ENCODE measurements at places on chromosomes 12 and 14.

DNA sequence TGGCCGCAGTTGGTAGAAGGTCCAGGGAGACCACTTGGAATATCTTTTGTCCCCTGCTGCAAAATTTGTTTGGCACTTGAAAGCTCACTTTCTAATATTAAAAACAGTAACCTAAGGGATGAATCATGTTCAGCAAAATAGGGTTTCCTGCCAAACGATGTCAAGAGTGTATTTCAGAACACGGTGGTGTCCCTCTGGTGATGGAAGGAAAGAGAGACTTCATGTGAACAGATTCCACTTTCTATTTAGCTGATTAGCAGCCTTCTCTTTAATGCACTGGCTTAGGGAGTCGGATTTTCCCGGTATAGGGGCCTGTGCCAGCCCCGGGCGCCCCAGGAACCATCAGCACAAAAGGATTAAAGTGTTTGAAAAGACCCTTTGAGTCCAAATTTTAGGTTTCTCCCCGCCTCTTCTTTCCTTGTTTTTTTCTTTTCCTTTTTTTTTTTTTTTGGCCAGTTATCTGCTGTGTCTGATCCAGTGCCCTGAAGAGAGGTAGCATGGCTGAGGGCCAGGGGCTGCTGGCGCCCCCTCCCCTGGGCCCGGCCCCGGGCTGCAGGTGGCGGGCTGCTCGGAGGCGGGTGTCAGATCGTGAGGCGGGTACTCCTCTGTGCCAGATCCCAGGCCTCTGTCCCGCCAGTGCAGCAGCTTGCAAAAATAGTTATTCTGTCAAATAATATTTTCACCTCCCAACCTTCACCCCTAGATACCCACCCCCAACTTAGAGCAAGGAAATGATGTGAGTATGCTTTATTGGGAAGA is 88.3 kb downstream of the TESC start:
- no peak for DNase-seq

DNA sequence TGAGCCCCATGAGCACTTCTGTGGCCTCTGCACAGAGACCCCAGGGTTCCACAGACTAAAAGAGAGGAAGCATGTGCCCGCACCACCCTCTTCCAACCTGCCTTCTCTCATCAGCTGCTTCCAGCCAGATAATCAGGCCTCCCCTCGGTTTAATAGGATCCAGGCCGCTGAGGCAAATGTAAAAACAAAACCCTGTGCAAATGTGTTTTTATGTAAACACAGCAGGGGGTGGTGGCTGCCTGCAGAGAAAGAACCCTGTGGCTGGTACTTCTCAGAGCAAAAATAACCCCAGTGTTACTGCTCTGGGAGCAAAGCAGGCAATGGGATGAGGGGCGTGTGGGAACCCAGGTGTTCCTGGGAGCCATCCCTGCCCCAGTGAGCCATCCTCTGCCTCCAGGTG is 46.2 kb downstream of the WSCD2 start:
- no peak for DNase-seq

DNA sequence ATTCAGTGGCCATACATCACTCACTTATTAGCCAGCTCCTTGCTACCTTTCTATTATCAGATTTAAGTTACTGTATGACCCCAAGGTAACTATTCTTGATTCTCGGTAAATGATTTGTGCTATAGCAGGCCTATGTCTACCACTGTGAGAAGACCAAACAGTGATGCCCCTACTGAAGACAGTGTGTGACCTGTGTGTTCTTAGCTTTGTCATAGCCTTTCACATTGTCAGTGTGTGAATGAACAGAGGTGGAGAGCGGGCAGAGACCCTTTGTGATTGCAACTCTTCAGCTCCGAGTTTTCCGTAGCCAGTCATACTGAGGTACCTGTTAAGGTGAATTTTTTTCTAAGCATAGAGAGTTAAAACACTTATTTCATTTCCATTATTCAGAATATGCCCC is 294.0 kb downstream of the LRFN5 start:
- DNase-seq: no peak

- no peak for DNase-seq
These were observed 76.1 kb downstream of the NUAK1 start for GRCh38 chr12:106062693-106063092.

DNA sequence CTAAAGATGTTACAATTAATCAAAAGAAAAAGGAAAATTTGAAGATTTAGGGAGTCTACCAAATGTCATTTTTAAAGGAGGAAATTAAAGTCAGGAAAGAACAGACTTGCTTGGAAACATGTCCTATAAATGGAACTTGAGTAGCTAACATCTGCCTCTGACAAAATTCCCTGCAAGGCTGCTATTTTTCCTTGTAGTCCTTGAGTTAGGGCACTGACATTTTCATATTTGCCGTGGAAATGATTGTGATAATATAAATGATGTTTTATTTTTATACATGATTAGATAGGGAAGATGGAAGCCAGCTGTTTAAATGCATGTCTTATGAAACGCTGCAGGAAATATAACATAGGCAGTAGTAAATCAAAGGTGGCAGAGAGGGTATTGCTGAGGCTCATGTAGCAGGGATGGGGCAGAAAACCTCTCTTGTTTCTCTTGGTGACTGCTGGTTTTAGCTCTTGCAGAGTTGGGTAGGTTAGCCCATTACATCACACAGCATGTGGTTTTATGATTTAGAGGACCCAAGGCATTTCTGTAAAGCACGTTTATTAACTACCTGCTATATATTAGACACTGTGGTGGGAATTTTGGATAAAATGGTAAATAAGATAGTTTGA is 21.7 kb downstream of the NUBPL start:
- no peak for DNase-seq

DNA sequence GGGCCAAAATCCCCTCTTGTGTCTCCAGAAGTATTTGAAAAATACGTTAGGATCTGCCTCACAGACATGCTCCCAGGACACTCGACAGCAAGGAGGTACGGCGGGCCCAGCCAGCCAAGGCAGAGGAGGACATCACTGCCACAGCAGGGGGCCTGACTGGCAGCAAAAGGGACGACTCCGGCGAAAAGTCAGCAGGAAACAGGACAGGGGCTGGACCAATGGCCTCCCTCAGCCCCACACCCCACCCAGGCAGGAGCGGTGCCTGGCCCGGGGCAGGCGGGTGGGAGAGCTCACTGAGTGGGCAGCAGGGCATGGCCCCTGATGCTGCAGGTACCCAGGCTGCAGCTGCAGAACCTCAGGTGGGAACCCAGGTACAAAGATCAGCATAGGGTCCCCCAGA is 17.8 kb downstream of the BRF1 start:
- DNase-seq: no peak

DNA sequence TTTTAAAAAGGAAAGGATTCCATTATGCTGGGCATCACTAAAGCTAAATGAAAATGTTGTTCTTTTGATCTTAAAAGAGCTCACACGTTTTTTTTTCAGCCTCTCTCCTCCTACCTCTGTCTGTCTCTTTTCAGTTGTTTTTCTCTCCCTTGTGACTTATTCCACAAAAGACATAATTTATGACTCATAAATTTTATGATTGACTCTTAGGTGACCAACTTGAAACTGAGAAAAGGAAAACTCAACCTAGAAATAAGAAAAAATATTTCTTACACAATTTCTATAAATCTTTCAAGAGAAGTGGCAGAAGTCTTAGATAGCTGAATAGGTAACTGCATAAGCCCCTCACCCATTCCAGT is 227.7 kb upstream of the DDHD1 start:
- no peak for DNase-seq

DNA sequence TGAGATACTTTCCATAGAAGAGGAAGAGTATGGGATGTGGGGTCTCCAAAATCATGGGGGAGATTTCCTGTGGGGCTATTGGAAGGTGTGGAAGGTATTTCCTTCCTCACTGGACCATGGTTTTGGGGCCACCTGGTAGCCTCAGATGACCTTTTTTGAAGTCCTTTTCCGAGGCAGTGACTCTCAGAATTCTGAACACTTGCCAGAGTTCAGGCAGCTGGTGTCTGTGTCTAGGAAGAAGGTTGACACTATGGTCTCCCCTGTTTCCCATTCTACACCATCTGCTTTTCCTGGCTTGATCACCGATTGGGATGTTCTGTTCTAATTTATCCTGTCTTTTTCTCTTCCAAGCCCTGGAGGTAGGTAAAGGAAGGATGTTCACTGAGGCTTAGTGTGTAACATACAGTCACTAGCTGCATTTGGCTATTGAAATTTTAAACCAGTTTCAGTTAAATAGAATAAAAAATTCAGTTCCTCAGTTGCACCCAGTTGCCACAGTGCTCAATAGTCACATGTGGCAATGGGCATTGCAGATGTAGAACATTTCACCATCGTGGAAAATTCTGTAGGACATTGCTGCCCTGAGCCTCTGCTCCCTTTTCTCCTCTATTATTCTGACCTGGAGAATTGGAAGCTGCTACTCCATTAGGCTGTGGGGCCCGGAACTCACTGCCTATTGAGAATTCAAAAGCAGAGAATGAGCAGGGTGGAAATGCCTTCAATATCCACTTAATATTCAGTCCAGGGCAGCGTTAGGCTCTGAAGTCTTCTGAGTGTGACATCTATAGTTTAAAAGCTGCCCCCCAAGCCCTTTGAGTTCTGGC is 11.0 kb upstream of the PLEKHG3 start:
- DNase-seq: no peak

DNA sequence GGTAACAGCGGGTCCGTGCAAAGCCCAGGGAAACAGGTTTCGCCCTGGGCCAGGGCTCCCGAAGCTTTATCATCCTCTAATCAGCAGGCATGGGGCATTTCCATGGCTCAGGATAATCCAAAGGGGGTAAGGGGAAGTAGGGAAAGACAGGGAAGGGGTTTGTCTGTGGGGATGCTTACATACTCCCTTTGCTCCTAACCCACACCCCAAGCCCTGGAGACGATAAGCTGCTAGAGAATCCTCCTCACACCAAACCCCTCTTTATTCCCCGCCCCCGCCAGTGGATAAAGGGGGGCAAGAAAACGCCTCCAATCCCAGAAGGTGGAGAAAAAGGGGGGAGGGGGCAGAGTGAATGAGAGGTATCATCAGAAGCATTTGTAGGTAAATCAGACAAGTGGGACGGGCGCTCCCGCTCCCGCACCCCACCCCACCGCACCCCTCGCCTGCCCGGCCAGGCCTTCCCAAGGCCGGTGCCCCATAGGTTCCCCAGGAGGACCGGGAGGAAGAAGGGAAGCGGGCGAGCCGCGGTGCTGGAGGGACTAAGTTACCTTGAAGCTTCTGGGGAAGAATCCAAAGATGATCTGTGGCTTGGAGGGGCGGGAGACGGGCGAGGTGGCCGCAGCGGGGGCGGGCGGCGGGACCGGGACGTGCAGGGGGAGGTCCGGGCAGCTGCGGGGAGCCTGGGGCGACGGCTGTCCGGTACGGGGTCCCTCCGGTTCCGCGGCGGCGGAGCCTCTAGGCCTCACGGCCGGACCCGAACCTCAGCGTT is 762 bp downstream of the PPP2R5E start:
- peak; percentile 33 for DNase-seq

GRCh38 chr14:105527826-105528585 is 1.6 kb downstream of the TMEM121 start:
- peak; percentile 70 for DNase-seq

DNA sequence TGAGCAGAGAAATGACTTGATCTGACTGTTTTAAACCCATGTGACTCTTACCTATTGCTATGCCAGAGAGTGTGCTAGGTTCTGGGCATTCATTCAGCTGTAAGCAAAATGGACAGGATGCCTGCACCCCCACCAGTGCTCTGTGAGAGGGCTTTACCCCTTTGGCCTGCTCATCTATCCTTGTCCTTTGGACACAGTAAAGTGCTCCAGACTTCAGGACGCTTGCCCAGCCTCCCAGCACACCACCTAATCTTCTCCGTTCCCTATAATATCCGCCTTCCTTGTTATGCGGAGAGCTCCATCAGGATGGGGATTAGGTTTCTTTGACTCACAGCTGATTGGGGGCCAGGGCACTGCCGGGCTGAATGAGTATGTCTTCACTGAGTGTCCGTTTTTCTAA is 4.4 kb upstream of the ZNF839 start:
- no peak for DNase-seq

- no peak for DNase-seq
These were observed 1.2 kb downstream of the KRT4 start for GRCh38 chr12:52812749-52813148.

DNA sequence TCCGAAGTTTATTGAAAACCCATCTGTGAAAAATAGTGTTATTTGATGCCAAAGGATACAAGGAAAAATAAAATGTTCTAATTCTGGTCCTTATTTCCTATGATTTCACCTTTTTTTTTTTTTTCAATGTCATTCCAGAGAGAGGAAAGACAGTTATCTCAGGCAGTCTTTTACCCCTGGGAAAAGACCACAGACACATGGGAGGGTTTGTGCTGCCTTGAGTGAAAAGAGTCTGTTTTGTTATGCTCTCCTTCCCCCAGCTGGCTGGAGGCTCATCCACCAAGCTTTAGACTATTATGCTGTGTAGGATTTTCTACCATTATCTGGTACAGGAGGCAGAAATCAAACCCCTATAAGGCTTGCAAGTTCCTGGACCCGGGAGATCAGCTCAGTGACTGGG is 151.8 kb downstream of the CRADD start:
- DNase-seq: no peak

DNA sequence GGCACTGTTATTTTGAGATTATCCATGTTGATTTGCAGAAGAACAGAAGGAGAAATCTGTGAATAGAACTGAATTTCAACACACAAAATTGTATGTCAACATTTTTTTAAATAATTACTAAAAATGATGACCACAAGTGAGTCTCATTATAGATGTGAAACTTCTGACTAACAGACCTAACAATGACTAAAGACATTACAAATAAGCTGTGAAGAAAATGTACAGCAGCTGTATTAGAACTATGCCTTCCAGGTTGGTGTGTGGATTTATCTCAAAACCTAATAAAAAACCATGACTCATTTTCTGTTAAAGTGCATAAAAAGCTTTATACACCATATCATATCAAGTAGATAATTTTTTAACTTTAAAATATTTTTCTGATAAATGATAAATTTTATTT is 22.5 kb upstream of the FOXG1 start:
- peak; percentile 77 for DNase-seq

- DNase-seq: no peak
These were observed 4.3 kb upstream of the KRT81 start for GRCh38 chr12:52295663-52296062.

GRCh38 chr12:94616203-94616729 is 34.1 kb downstream of the TMCC3 start:
- peak; percentile 90 for DNase-seq

DNA sequence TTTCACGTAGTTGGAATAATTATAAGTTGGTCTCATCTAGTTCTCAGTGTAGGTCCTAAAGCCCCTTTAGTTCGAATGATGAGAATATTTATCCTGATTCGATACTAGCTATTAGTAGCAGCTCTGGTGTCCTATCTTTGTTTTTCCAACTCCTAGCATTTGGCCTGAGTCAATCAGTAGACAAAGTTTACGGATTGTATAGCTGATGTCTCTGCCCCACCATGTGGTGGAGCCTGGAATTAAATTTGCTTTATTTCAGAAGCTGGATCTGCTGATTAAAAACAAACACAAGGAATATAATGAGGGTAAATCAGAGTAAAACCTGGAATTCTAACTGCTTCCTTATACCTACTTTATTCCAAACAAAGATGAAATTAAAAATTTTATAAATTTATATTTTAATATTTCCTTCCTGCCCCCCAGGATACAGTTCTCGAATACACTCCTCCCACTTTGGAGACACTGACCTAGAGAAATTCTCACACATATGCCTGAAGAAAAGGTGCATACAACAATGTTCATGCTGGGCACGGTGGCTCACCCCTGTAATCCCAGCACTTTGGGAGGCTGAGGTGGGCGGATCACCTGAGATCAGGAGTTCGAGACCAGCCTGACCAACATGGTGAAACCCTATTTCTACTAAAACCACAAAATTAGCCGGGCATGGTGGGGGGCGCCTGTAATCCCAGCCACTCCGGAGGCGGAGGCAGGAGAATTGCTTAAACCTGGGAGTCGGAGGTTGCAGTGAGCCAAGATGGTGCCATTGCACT is 7.6 kb upstream of the BRMS1L start:
- DNase-seq: peak; percentile 66

GRCh38 chr12:22477166-22477893 is 67.0 kb downstream of the C2CD5 start:
- peak; percentile 42 for DNase-seq

Data from epithelial cell of esophagus (primary cell).